ENCODE measurements at places on chromosomes 3 and 15.
A peak's percentile ranks its signal among the peaks of the same experiment; 100 is the strongest.

- no peak for DNase-seq
Observed at GRCh38 chr3:46936733-46937250, 39.8 kb downstream of the CCDC12 start.

DNA sequence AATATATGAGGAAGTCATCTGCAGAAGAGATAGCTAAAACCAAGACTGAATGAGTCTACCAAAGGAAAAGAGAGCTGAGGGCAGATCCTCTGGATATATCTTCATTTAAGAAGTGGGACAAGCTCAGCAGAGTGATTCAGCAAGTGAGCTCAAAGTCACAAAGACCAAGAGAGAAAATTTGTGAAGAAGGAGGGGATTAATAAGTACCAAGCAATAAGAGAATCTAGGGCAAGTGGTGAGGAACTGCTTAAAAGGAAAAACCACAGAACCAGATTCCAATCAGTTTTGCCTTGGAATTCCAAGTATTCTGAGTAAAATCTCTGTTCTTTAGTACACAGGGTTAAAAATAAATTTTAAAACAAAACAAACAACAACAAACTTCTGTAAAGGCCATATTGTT is 3.6 kb downstream of the EHHADH start:
- no peak for DNase-seq

DNA sequence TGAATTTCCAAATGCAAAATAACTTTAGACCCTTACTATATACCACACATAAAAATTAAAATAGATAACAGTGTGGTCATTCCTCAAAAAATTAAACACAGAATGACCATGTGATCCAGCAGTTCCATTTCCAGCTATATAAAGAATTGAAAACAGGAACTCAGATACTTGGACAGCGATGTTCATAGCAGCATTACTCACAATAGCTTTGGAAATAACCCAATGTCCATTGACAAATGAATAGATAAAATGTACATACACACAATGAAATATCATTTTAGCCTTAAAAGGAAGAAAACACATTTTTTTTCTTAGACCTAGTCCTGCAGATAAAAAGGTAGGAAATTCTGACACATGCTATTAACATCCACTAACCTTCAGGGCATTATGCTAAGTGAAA is 26.7 kb downstream of the RAD51 start:
- no peak for DNase-seq

- no peak for DNase-seq
Observed at GRCh38 chr3:13346481-13347389, 73.4 kb downstream of the NUP210 start.

- peak; percentile 20 for DNase-seq
Observed at GRCh38 chr15:73745073-73745472, 8.1 kb downstream of the INSYN1 start.

GRCh38 chr3:2826036-2826435 is 284.1 kb downstream of the IL5RA start:
- DNase-seq = no peak
